ENCODE measurements at places on chromosomes 16 and 17.
A peak's percentile ranks its signal among the peaks of the same experiment; 100 is the strongest.

GRCh38 chr17:57488856-57489255 is 232.5 kb downstream of the MSI2 start:
- DNase-seq, result no peak

DNA sequence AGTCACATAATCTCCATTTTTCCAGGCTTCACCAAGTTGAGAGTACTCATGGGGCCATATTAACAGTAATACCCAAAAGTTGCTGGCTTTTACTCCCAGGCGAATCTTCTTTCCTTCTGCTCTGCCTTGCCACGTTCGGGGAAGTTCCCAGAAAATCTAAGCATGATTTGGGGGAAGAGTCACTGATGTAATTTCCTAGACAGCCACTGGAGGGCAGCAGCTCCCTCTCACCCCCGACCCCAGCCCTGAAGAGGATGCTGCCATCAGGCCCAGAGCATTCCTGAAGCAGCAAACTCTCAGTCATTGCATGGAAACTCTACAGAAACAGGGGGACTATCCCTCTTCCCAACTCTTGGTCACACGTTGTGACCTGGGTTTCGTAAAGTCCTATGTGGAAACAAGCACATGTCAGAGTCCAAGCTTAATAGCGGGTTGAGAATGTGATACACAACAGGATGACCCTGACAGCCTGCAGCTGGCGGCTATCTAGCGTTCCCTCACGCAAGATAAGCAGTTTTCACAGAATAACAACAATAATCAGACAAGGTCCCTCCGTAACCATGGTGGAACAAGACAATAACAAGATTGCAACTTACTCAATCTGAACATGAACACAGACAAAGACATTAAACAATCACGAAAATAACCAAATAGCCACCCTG is 43.8 kb upstream of the DHX40 start:
- peak; percentile 45 for DNase-seq

DNA sequence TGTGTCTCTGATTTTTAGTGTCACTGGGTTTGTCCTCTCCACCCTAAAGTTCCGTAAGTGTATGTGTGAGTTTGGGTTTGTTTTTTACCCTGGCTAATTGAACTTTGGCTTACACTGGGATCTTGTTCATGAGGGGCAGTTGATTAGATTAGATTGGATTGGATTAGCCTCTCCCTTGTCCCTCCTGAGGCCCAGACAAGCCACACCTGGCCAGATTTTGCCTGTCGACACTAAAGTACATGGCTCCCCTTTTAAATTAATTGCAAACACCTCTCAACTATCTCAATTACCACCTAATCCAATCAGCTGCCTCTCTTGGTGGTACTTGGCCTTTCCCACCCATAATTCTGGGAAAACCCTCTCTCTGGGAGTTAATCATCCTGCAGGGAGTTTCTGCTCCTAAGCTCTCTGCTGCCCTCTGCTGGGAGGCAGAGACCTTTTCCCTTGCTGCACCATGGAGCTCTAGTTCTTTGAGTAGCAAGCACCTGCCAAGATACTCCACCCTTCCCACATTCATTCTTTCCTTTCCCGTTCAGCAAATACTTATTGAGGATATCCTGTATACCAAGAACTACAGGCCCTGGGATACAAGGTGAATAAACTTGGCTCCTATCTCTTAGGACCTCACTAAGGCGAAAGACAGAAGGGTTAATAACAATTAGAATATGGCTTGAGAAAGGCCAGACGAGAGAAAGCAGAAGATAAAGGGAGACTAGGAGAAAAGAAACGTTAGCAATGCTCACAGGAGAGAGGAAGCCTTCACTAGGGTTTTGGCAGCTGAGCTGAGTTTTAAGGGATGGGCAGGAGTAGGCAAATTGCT is 60.0 kb upstream of the MPHOSPH6 start:
- DNase-seq, result peak; percentile 28

- DNase-seq, result no peak
Observed at GRCh38 chr16:83599789-83600462, 207.9 kb upstream of the HSBP1 start.

DNA sequence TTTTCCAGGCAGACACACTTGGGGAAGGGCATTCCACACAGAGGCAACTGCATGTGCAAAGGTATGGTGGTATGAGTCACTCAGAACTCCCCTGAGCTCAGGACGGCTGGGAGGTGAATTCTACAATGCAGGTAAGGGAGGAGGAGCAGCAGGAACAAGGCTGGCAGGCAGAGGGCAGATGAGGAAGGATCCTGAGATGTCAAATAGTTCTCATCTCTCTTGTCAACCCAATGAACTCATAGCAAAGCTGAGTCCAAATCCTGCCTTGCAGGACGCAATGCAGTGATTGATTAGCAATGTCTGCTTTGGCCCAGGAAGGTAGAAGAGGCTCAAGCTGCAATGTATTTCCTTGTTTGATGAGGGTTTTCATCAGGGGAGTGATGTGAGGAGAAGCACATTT is 243.5 kb downstream of the XYLT1 start:
- no peak for DNase-seq

DNA sequence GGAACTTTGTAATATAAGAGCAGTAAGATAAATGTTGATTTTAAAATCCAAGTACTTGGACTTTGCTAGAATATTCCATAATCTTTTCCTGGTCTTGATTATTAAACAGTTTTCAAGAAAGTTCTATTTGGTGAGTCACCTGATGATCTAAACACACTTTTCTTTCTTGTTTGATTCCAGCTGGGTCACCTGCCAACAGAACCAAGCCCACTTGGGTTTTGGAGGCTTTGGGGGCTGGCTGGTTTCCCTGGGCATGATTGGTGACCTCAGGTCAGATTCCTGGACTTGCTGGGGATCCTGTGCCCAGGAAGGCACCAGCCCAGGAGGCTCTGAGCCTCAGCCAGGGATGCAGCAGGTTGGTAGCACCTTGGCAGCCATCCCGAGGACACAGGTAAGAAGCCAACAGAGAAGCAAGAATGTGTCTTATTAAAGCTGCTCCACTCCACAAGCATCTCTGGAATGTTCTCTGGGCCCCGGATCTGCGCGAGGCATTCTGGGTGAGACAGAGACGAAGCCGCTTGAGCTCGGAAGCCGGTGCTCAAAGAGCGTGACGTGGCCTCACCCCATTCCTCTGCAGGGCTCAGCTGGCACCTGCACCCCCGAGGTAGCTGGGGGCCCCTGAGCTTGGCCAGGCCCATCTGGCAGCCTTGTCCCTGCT is 3.1 kb upstream of the TEX19 start:
- no peak for DNase-seq

GRCh38 chr17:48439875-48440505 is 10.0 kb upstream of the SKAP1 start:
- DNase-seq, result no peak

DNA sequence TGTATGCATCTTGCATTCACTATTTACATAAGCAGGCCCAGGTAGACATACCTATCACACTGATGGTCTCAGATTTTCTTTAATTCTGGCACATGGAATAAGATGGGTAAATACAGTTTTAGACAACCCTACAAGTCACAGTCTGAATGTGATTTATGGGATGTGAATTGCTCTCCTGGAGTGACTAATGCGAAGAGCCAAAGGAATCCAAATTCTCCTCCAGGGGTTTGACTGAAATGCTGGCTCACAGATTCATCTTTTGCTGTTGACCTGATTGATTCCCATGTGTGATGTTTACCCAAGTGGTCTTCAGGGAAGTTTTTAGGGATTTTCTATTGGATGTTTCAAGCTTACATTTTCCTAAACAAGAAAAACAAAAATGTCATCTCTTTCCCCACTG is 277.9 kb upstream of the MON1B start:
- DNase-seq, result no peak

- DNase-seq, result no peak
Observed at GRCh38 chr16:72474501-72475123, 302.7 kb upstream of the PMFBP1 start.

DNA sequence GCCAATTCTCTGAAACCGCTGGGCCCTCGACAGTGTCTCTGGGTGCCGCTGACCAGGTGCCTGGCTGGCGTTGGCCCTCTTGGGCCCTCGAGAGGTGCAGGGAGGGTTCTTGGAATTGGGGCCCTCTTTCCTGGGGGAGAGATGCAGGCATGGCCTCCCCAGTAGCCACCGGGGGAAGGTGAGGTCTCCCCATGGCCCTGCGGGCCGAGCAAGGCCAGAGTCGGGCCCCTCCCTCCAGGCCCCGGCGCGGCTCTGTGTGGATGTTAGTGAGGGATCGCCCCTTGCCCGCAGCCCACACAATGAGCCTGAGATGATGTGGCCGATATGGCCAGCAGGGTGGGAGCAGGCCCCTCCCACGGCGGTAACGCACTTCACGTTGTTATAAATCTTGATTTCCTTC is 23.1 kb upstream of the C1QTNF8 start:
- DNase-seq, result no peak

- DNase-seq, result no peak
Observed at GRCh38 chr16:81466356-81466980, 21.9 kb downstream of the CMIP start.

DNA sequence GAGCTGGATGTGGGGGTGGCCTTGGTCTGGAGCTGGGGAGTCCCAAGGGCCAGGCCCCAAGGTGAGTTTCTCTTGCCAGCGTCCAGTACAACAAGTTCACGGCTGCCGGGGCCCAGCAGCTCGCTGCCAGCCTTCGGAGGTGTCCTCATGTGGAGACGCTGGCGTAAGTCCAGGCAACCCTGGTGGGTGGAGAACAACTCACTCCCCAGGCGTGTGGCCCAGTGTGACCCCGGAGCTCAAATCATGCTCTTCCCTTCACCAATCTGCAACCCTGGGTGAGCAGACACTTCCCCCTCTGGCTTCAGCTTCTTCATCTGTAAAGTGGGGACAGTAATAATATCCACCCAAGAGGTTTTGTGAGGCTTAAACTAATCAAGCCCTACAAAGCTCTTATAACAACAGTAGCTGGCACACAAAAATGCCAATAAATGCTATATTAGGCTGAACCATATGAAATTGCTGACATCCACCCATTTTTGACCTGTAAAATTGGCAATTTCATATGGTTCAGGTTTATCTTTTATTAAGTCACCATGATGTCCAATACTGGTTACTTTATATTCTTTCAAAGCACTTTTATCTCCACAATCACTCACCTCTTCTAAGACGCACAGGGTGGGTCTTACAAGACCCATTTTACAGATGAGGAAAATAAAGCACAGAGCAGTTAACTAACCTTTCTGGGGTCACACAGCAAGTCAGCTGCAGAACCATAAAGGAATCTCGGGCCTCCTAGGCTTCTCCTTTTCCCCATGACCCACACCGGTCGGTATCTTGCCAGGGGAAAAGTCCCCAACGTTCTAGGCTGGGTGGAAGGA is 19.7 kb downstream of the DEXI start:
- DNase-seq, result no peak

DNA sequence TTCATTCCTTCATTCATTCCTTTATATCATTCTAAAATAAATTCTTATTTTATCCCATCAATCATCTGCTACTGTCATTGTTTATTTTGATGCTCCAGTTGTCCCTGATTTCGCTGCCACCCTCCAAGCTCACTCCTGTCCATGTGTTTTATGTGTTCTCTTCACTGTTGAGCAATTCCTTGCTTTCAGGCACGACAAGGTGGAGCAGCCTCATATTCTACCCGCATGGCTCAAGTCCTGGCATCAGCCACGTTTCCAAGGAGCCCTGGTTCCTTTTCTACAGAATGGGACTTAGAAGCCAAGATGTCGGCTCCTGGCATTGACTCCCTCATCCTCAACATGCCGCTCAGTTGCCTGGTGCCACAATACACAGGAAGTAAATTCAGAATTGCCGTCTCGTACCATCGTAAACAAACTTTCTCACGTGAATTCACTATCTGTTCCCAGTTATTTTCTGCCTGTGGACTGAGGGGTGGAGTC is 139.0 kb downstream of the RPTOR start:
- DNase-seq, result no peak

- DNase-seq, result no peak
Observed at GRCh38 chr16:65388592-65388991, 266.7 kb upstream of the CDH11 start.

GRCh38 chr17:80753685-80754345 is 209.2 kb downstream of the RPTOR start:
- no peak for DNase-seq

DNA sequence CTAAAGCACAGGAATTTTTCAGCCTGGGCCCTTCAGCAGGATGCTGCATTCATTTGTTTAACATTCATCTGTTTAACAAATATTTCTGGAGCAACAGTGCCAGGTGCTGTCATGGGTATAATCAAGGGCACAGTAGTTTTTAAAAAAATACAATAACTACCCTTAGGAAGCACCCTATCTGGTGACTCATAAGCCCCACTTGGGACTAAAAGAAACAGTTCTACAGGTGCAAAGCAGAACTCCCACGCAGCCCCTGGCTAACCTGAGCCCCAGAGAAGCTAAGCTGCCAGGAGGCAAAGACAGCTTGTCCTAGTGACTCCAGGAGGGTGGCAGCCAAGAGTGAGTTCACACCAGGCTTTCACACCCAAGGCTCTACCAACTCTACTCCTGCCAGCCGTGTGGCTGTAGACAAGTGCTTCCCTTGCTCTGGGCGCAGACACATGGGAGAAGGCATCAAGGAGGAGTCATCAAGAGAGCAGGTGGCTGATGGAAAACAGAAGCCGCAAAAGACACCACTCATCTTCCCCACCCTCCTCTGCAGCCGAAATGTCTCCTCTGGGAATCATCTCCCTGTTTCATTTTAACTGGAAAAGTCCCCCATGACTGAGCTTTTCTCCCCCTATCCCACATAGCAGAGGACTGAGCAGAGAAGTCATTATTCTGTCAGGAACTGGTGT is 14.4 kb downstream of the CUEDC1 start:
- no peak for DNase-seq
